Activated T-cell treated with anti-CD3 and anti-CD28 coated beads for 48 hours (primary cell): ENCODE measurements at places on chromosomes 2 and 18.

GRCh38 chr2:197240421-197241041 lies 70.0 kb downstream of the ANKRD44 start:
- no peak for DNase-seq

DNA sequence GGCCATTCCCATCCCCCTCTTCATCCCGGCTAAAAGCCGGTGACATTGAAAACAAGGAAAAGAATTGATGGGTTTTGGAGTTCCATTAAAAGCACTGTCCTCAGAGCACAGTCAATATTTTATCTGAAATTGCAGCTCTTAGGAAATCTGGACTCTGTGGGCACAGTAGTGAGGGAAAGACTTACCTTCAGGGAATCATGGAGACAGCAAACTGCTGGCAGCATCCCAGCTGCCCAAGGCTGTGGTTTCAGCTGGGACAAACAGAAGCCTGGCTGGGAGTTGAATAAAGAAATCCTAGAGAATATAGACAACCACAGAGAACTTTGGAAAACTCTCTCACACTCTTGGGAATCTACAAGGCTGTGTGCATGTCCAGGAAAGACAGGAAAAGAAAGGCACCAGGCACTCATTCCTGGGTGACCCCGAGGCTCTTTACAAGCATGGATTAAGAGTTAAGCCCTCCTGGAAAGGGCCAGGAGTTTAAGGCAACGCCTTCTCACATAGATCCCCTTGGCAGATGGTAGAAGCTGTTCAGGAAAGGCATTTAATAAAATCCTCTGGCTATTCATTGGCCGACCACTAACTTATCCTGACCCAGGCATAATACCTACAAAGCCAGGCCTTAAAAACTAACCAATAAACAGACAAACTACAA lies 255.1 kb downstream of the MYT1L start:
- DNase-seq = no peak

DNA sequence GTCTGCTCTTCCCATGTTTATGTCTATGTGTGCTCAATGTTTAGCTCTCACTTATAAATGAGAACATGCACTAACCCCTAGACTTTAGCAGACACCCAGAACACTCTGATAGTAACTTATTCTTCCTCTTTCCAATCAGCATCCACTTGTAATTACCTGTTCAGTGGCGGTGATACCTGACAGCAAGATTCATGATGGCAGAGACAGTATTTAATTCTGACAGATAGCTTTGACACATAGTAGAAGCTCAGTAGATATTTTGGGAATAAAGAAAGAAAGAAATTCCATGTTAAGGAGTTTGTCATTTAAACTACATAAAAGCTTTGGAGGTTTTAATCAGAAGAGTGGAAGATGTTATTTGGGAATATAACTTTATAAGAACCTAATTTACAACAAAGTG lies 171.3 kb downstream of the CDH7 start:
- no peak for DNase-seq

DNA sequence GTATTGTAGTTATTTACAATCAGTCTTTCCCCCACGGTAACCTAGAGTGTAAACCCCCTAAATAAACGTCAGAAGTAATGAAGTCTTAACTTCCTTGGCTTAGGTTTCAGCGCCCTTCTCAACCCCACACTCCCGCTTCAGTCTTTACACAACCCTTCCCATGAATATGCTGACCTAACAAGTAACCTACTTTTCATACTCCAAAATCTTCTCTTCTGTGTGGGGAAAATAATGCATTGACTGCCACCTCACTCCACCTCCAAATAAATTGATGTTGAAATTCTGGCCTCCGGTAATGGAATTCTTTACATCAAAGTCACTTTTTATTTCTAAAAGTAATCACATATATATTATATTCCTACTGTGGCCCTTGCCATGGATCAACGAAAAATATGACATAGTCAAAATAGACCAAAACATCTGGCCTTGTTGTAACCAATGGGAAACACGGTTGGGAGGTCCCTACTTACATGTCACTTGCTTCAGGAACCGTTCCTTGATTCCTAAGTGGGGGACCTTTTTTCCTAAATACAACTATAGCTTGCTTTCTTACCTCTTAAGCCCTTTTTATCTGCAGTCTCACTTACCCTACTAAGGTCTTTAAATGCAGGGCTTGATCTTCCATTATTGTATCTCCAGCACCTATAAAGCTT lies 961 bp downstream of the GEN1 start:
- no peak for DNase-seq

GRCh38 chr2:43777306-43777926 lies 3.6 kb downstream of the DYNC2LI1 start:
- DNase-seq = peak; percentile 25

DNA sequence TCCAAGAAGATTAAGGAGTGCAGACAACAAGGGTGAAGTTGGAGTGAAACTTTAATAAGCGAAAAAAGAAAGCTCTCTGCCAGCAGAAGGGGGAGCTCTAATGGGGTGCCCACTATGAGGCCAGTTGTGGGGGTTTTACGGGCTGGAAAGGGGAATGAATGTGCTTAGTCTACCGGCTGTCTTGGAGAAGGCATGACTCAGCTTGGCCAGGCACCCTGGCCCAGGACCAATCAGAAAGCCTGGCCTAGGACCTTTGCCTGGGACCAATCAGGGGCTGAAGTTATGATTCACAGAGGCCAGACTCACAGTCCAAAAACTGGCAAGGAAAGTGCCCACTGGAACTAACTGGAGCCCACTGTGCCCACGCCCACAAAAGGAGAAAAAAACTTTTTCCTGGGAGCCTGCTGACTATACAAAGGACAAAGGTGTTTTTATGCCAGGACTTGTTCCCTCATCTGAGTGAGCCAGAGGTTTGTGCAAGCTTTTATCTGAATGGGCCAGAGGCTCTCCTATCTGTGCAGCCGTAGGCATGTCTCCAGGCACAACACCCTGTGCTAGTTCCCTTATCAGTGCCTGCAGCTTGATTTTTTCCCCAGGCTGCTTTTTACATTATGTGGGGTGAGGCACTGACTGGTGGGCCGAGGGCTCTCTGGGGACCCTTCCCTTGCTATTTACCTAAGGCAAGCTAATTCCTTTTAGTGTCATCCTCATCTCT lies 18.6 kb downstream of the CMPK2 start:
- DNase-seq = no peak

GRCh38 chr2:185502351-185502750 lies 236.3 kb upstream of the FSIP2 start:
- no peak for DNase-seq

DNA sequence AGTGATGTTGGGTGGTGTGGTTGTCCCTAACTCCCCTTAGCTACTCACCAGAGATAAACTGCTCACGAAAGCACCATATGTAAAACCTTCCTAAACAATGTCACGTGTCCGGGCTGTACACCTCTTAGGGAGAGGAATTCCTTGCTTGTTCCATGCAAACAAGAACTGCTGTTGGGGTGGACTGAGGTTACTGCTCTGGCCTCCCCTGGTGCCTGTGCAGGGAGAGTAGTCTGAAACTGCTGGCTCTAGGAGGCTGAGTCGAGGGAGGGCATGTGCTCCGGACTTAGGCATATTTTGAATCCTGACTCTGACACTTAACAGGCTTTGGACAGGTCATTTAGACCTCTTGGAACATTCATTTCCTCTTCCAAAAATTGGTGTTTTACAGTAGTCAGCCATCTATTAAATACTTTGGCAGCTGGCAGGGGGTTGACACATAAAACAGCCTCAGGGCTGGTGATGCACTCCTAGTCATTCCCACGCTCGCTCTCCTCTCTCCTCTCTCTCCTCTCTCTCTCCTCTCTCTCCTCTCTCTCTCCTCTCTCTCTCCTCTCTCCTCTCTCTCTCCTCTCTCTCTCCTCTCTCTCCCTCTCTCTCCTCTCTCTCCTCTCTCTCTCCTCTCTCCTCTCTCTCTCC lies 10.6 kb downstream of the THNSL2 start:
- DNase-seq = no peak

DNA sequence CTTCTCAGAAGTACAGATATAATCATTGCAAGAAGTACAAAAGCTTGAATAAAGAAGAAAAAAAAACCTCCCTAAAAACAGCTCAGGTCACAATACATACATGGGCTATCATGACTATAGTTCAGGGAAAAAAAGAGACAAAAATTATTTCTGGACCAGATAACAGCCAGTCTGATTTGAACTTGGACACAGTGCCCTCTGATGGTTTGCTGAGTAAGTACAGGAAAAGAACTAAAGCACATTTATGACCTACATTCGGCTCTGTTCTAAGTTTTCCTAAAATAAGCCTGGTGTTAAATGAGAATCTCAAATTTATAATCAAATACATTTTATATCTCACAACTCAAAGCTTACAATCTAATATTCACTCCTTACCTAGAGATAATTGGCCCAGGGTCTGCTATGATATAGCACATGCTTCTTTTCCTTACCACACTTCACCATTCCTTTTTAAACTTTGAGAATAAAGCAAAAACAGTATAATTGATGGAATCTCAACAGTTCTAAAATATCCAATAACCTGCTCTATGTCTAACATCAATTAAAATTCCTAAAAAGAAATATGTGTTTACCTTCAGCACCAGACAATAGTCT lies 81.1 kb downstream of the RAPH1 start:
- DNase-seq = no peak

DNA sequence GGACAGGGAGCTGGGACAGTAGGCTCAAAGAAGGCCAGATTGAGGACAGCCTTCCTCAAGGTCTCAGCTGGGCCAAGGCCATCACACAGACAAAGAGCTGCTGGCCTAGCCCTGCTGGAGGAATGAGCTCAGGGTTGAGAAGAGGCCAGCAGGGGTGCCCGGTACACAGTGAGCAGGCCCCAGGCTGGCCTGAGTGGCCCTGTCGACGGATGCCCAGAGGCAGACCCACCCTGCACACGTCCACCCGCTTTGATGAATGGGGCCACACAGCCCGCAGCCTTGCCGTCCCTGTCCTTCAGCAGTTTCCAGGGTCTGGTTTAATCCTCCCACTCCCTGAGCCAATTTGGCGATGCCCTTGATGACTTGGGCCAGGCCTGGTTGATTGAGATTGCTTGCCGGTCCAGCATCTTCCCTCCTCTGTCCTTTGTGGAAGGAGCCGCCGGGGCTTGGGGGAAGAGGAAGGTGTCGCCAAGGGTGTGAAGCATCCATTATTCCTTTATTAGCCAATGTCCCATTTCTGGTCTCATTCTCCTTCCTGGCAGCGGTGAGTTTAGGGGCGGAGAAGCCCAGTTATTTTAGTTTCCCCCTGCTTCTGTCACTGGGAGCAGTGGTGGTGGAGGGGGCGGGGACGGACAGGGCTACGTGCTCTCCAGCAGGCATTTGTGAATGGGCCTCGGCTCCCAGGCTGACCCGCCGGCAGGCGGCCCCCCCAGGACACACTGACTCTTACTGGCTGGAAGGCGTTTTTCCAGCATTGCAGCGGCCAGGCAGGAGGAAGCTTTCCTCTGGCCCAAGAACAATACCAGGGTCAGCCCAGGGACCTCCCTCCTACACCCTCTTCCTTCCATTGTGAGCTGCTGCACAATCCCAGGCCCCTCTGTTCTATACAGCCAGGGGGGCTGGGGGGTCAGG lies 141.8 kb downstream of the CTIF start:
- DNase-seq = no peak

- no peak for DNase-seq
Measured at GRCh38 chr18:68270017-68270416, 444.9 kb downstream of the TMX3 start.

DNA sequence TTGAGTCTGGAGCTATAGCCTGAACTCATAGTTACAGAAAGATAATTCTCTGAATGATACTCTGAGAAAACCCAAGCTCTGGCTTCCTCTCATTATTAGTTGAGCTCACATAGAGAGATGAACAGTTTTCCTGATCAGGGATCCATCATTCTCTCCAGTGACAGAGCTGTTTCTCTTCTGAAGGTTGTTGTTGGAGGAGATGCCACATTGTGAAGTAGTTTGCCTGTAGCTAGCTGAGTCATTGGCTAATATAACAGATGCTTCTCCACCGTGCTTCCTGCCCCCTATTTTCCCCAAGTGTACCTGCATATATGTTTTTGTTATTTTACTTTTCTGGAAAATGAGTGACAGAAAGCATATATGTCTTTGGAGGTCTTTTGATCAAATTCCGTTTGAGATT lies 64.6 kb downstream of the OSBPL6 start:
- DNase-seq = no peak

GRCh38 chr2:71078624-71079023 lies 10.2 kb downstream of the NAGK start:
- DNase-seq = no peak

DNA sequence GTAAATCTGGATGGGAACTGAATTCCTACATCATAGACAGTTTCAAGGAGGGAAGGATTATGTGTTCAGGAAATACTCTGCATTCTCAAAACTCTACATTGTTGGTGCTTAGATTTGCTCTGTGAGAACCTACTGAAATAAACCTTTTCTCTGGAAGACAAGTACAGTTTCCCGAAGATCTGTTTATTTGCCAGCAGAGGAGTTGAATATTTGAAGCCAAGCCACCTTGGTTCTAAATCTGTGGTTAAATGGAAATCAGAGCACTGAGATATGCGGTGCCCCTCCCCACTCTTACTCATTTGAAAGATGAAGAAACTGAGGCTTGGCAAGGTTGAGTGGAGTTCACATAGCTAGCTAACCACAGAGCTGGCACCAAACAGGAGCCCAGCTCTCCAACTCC lies 146.3 kb upstream of the CTAGE1 start:
- no peak for DNase-seq

DNA sequence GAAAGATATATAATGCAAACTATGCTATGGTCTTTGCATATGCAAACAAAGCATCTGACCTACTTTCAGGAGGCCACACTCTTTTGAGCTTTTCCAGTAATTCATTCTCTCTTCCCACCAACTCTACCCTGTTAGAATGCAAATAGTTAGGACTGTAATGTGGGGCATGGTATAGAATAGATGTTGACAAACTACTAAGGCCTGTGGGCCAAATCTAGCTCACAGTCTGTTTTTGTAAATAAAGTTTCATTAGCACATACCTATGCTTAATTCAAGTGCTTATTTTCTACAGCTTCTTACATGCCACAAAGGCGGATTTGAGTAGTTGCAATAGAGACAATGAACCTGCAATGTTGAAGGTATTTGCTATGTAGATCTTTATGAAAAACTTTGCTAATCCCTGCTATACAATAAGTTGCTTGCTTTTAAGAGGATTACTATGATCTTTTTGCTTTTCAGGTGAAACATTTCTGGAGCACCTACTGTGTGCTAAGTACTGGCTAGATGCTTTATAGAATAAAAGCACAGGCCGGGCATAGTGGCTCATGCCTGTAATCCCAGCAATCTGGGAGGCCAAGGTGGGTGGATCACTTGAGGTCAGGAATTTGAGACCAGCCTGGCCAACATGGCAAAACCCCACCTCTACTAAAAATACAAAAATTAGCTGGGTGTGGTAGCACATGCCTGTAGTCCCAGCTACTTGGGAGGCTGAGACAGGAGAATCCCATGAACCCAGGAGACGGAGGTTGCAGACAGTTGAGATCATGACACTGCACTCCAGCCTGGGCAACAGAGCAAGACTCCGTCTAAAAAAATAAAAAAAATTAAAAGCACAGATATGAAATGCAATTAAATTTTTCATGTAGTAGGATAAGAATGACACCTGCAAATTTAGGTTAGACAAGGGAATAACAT lies 267.8 kb downstream of the DPP10 start:
- no peak for DNase-seq

- no peak for DNase-seq
Measured at GRCh38 chr2:85854166-85854509, 34.7 kb downstream of the ST3GAL5 start.
